ENCODE measurements at places on chromosomes 3 and 15.

- peak; percentile 67 for DNase-seq
These were observed 35.7 kb downstream of the MGA start for GRCh38 chr15:41695750-41696436.

DNA sequence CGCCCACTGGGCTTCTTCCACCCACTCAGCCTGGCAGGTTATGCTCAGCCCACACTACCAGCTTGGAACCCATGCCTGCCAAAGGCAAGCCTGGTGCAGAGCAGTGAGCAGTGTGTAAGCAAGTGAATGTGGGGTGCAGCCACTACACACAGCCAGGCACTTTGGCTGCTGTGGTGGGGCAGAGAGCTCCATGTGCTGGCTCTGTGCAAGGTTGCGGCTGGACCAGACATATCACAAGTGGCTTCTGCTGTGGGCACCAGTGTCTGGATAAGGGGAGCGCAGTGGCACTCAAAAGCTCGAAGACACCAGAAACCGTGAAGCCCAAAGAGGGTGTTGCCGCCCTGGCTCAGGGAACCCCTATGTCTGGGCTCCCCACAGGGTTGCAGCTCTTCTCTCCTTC, 563.7 kb downstream of the SI start:
- no peak for DNase-seq

GRCh38 chr3:122948408-122948807, 79.2 kb downstream of the SEMA5B start:
- DNase-seq = no peak

DNA sequence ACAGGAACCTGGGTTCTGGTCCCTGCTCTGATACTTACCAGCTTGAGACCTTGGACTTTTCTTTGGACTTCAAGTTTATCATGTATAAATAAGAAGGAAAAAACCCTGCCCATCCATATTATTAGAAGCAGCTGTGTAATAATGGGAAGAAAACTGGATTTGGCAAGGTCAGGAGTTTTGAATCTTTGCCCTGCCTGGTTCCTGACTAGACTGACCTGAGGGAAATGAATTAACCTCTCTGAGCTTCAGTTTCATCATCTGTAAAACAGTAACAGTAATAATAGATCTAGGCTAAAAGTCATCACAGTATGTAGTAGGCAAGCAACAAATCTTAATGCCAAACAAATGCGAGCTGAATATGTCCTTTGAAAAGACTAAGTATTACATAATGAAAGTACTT, 68.8 kb downstream of the FSIP1 start:
- no peak for DNase-seq

GRCh38 chr3:8213286-8213685, 288.3 kb upstream of the LMCD1 start:
- no peak for DNase-seq

All from CD4-positive, alpha-beta T cell treated with Interleukin-2 at 100 ng/mL for 4 hours (primary cell).